ENCODE measurements at places on chromosomes 3 and 15. TPM values are rescaled to one million over a fixed set of nuclear protein-coding genes. Genes with fewer than 3 reads are reported as not detected.
A peak's percentile ranks its signal among the peaks of the same experiment; 100 is the strongest.

GPR62 gene
- polyA plus RNA-seq, result 0.04 TPM

CACNA2D3 gene
- polyA plus RNA-seq, result not detected

GOLGA8R gene
- 0.14 TPM for polyA plus RNA-seq

KCNAB1 gene
- 0.21 TPM for polyA plus RNA-seq

PDZRN3 gene
- not detected for polyA plus RNA-seq

CFAP20DC gene
- polyA plus RNA-seq, result 0.92 TPM

IL12A gene
- 2.8 TPM for polyA plus RNA-seq

TMEM40 gene
- not detected for polyA plus RNA-seq

GRCh38 chr15:60017538-60018520 lies 13.7 kb downstream of the FOXB1 start:
- no peak for DNase-seq

- no peak for DNase-seq
Observed at GRCh38 chr3:197890693-197891092, 59.3 kb upstream of the RPL35A start.

- DNase-seq, result no peak
Observed at GRCh38 chr15:100186366-100186765, 155.4 kb downstream of the ADAMTS17 start.

DNA sequence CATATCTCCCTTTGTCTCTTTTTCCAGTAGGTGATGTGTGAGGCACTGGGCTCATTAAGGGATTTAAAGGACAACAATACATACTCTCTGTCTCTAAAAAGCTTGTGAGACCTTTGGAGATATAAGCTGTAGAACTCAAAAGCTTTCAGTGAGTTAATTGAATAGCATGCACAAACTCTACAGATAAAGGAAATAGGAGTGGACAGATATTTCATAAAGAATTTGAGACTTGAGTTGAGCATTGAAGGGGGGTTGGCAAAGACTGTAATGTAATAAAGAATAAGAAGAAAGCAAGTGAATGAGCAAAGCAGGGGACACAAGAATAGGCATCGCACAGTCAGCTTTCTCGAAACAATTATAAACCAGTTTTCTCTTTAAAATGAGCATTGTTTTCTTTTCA lies 583.4 kb upstream of the DPPA4 start:
- no peak for DNase-seq

GRCh38 chr3:192915304-192915703 lies 2.4 kb downstream of the MB21D2 start:
- peak; percentile 32 for DNase-seq

DNA sequence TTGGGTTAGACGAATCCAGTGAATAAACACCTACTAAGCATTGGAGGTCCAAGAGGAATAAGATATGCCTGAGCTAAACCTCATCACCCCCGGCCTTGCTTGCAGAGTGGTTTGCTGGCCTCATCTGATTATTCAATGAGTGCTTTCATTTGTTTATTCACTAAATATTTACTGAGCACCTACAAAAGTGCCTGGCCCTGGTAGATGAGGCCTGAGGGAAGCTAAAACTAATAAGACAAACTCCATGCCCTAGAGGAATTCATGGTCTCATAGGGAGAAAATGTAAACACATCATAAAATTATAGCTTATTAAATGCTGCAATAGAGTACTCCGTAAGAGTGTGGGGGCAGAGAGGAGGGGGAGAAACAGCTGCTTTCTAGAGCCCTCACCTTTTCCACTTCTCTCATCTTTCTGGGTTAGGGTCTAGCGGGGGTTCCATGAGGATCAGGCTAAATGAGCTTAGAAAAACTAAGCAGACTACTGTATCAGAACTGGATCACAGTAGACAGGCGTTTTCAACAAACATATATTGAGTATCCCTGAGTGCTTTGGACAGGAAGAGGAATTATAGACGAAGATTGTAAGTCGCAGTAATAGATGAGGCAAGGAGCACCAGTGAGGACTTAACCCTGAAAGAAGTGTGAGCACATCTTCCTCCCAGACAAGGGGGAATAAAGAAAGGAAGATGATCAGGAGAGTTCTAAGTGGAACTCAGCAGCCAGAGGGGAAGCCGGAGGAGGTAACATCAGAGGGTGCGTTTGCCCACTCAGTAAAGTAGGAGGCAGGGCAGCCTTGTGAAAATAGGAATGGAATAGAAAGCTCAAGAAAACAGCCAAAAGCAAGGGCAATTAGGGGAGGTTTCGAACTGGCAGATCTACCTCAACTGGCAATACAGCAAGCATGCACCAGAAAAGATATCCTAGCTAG lies 31.5 kb upstream of the LAMP3 start:
- DNase-seq, result no peak

DNA sequence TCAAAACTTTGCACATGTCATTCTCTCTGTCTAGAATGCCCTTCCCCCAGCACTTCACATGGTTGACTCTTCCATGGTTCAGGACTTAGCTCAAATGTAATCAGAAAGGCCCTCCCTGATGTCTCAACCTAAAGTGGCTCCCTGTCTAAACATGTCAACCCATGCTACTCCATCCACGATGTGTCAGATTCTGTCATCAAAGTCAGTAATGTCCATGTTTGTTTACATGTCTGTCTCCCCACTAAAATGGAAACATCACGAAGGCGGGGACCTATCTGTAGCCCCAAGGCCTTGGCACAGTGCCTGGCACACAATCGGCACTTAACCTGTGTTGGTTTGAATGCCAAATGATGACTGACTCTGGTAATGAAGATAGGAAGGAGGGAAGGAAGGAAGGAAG lies 20.8 kb upstream of the SNTN start:
- DNase-seq, result no peak

- DNase-seq, result no peak
Observed at GRCh38 chr3:124434176-124434575, 296.1 kb upstream of the UMPS start.

DNA sequence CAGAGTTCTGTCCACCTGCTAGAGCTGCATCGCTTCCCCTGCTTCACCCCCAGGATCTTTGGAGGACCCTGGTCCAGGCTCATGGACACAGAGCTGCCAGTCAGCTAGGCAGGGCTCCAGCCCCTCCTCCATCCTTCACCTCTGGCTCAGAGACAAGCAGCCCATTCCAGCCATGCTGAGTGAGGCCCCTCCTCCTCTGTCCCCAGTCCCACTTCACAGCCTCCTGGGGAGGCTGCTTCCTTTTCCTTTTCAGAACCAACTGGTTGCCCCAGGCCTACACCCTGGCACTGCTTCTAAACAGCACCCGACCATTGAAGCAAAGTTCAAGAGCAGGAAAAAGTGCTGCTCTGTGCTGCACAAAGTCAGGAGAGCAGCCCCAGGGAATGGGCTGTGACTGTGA lies 22.2 kb downstream of the IQSEC1 start:
- no peak for DNase-seq

DNA sequence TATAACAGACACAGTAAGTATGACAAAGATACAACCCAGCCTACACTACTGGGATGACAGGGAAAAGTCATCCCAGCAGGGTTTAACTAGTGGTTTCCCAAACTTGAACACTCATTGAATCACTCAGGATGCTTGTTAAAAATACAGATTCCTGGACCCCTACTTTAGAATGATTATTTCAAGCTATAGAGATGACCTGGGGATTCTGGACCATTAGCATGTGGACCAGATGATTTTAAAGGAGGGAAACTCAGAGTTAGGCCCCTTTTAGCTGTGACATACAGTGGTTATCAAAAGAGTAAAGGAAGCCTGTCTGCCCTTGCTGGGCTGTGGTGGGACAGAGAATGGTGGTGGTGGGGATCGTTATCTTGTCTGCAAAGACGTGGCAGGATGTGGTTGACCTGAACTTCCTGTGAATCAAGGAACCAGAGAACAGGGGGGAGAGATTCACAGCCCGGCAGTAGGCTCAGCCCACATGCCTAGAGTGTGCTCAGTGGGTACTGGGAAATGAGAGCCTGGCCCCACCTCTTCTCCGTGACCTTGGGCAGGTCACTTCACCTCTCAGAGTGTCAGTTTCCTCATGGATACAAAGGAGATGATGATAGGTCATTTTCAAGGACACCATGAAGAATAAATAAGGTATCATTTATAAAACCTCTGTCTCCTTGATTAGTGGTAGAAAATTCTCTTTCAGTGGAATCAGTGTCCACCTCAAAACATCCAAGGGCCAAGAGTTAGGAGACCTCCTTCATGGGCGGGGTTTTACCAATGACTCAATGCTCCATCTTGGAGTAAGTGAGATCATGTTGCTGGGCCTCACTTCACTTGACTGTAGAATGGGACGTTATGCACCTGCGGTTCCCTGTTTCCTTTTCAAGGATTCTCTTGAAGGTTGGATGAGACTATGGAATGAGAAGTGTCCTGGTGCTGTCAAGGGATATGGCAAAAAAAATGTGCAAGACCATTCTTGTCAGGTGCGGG lies 306.5 kb downstream of the RPLP1 start:
- peak; percentile 27 for DNase-seq

DNA sequence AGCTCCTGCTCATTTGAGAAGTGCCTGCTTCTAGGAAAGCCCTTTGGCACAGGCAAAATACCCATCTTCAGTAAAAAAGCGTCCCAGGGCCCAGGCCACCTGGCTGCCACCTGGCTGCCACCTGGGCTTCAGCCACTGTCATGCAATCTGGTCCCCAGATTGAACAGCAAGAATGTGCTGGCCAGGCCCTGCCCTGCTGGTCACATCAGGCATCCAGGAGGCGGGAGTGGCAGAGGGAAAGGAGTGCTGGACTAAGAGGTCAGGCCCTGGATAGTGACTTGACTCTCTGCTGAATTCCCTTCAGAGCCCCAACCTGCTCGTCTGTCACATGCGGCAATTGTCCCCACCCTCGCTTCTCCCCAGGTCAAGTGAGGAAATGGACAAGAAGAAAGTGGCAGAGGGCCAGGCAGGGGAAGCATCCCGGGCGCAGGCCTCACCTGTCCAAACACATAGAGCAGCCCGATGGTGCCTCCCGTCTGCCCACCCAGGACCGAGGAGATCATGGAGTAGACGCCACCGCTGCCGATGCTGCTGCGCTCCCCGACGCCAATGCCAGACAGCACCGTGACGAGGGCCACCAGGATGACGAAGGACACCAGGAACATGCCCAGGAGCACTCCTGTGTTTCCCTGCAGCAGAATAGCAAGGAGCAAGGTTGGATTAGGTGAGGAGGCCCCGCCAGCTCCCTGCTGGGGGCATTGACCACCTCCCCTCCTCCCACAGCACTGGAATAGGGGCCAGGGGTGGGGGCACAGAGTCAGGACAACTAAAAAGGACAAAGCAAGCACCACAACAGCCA lies 25.5 kb downstream of the SLC12A8 start:
- no peak for DNase-seq

DNA sequence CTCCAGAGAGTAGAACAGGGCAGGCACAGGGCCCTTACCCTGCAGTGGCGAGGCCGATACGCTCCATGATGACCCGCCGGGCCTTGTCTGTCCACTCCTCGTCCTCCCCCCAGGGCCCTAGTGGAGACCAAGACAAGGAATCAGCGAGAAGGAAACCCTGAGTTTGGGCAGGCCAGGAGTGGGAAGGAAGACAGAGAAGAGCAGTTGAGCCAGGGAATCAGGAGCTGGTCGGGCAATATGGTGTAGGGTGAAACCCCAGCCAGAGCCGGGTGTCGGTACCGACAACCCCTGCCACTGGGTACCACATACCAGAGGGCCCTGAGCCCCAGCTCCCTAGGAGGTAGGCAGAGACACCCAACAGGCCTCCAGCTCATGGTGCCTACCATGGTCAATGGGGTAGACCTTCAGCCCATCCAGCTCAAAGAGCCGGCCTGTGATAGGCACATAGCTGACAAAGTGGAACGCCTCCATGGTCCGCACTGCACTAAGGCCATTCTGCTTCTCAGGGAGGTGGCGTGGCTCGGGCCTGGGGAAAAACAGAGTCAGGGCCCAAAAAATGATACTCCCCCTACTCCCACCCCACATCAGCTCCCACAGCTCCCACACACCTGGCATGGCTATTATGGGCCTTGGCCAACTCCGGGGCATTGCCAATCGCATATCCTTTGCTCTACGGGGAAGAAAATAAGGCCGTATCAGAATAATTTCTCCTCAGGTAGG lies 38.0 kb downstream of the SEMA3G start:
- no peak for DNase-seq

- DNase-seq, result peak; percentile 54
Observed at GRCh38 chr15:90413411-90414379, 25.7 kb downstream of the IQGAP1 start.
